Ureter (tissue), 1 donor: ENCODE measurements at places on chromosomes 16 and 17. TPM values are rescaled to one million over a fixed set of nuclear protein-coding genes. Genes with fewer than 3 reads are reported as not detected.

Gene NPB
- total RNA-seq, result 0.29 TPM

Gene FAM171A2
- total RNA-seq, result 0.78 TPM

- DNase-seq, result no peak
Measured at GRCh38 chr16:89822188-89823086, 5.8 kb upstream of the SPIRE2 start.

Gene KRT27
- total RNA-seq, result 2.0 TPM

Gene GLP2R
- 0.10 TPM for total RNA-seq

DNA sequence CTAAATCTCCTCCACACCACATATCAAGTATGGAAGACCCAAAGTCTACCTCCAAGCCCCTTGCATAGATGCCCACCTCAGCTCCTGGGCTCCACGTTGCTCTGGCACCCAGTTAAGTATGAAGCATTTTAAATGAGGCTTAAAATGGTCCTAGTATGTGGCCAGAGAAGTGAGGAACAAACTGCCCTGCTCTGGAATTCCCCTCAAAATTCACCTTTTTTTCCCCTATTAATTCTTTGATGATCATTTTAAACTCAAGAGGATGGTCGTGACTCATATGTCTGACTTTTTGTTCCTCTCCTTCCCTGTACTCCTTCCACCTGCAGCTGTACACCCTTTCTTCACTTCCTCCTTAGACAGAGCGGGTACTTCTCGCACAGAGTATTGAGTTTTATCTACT is 234.5 kb upstream of the MYOCD start:
- DNase-seq, result no peak

DNA sequence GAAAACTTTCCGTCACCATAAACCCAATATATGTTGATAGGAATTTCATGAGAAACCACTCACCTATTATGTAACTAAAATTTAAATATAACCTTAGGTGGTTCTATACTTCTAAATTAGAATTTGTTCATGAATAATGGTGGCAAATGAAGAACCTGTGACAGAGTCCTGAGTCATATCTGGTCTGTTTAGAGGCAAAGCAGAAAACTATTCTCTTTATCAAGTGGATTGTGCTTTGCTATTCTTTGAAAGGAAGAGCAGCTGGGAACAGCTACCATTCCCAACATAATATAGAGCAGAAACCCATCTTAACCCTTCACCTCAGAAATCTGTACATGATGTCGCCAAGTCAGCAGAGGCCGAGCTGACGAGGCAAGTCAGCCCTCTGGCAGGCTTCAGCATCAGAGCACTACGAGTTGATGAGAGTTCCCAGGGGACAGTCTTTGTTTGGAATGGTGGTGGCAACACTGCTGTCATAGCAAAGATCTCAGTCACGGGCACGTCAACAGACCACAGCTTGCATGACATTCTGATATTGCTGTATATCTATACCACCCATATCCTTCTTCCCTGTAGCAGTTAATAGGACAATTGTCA is 631.9 kb upstream of the CA10 start:
- DNase-seq, result no peak

DNA sequence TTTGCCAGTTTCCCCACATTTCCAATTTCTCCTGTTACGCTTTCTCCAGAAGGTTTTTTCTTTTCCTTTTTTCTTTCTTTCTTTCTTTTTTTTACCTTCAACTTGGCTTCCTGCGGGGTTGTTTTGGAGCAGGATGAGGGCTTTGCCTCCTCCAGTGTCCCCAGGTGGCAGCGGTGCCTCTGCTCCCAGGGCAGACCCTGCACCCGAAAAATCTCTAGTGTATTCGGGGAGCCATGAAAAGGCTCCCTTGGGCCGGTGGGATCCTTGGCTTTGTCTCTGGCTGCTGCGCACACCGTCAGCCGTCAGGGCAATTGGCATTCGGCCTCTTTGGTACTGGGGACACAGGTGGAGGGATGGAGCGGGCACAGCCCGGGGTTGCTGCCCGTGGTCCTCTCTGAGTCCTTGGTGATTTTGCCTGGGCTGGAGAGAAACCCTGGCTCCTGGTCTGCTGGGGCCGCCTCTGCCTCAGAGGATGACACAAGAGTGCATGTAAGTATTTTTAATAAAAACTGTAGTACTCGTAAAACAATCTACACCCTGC is 846 bp downstream of the ITGB3 start:
- no peak for DNase-seq

DNA sequence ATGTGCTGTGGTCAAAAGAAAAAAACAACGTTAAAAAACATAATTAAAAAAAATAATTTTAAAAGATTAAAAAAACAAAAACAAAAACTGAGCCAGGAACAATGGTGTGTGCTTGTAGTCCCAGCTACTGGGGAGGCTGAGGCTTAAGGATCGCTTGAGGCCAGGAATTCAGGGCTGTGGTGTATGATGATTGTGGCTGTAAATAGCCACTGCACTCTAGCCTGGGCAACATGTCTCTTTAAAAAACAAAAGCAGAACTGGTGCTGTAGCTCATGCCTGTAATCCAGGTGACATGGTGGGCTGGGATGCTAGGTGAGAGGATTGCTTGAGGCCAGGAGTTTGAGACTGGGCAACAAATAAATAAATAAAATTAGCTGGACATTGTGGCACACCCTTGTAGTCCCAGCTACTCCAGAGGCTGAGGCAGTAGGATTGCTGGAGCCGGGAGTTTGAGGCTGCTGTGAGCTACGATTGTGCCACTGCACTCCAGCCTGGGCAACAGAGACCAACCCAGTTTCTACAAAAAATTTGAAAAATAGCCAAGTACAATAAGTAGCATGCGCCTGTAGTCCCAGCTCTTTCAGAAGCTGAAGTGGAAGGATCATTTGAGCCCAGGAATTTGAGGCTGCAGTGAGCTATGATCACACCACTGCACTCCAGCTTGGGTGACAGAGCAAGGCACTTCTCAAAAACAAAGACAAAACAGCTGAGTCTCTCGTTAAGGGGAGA is 43.6 kb downstream of the NFATC3 start:
- no peak for DNase-seq

DNA sequence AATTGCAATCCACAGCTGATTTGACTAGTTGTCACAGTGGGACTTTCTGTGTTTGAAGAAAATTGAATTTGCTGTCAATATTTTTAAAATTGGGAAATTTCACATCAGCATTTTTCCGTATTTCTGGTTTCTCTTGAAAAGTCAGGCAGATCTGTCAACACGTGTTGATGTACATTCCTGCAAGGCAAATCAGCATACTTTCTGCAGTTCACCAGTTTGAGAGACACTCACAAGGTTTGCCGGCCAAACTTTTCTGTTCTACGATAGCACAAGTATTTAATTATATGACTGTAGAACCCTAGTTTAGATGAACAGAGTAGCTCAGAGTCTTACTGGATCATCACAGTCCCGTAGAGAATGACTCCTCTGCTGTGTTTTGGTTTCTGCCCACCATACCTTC is 102.0 kb downstream of the ADAMTS18 start:
- no peak for DNase-seq

DNA sequence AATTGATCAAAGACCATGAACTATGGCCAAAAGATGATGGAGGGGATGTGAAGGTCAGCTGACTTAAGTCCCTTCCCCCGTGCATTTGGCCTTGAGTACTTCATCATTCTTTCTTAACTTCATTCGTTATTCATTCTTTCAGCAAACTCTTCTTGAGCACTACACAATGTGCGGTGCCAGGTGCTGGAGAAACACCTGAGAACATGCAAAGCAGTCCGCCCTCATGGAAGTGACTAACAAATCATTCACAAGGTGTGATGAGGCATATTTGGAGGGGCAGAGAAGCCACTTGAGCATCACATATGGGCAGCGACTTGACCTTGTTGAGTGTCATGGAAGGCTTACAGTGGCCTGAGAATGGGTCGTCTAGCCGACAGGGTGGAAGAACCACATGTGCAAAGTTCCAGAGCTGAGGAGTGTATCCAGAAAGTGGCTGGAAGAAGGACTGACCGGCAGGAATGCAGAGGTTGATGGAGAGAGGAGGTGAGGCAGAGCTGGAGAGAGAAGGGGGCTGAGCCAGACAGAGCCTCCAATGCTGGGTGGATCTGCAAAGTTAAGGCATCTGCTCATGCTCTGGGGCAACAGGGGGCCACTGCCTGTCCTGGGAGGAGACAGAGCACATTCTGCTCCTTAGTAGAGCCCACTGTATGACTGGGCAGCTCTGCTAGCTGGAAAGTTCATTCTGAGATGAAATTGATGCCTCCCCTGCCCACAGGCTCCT is 25.1 kb upstream of the EIF1 start:
- no peak for DNase-seq

GRCh38 chr17:1275962-1276736 is 3.3 kb upstream of the TRARG1 start:
- DNase-seq, result peak; percentile 62

Gene PRSS22
- total RNA-seq, result 41.2 TPM

- no peak for DNase-seq
Measured at GRCh38 chr17:21228845-21229244, 14.9 kb upstream of the TMEM11 start.

DNA sequence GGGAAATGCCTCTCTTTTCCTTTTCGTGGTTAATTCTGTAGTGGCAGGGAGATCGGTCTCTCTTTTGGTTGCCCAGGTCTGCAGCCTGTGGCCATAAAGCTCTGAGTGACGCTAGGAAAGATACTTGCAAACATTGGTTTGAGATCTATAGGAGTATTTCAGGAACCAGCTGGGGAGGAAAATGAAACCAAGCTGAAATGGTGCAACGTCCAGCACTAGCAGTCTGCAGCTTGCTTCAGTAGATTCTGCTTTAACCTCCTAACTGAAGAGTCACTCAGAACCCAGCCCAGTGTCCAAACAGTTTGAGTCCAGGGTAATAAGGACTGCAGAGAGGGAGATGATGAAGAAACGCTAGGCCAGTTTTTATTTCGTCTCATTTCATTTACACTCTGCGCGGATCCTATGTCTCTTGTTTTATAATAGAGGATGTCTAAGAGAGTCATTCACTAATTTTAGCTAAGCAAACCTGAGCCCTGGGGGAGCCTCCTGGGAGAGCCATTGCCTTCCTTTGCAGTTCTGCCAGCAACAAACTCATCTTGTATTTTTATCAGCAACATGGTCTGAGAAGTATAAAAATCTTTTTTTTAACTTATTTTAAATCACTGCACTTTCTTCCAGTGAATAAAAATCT is 12.0 kb downstream of the SP2 start:
- no peak for DNase-seq

GRCh38 chr17:43576563-43577229 is 30.6 kb upstream of the ETV4 start:
- peak; percentile 59 for DNase-seq

DNA sequence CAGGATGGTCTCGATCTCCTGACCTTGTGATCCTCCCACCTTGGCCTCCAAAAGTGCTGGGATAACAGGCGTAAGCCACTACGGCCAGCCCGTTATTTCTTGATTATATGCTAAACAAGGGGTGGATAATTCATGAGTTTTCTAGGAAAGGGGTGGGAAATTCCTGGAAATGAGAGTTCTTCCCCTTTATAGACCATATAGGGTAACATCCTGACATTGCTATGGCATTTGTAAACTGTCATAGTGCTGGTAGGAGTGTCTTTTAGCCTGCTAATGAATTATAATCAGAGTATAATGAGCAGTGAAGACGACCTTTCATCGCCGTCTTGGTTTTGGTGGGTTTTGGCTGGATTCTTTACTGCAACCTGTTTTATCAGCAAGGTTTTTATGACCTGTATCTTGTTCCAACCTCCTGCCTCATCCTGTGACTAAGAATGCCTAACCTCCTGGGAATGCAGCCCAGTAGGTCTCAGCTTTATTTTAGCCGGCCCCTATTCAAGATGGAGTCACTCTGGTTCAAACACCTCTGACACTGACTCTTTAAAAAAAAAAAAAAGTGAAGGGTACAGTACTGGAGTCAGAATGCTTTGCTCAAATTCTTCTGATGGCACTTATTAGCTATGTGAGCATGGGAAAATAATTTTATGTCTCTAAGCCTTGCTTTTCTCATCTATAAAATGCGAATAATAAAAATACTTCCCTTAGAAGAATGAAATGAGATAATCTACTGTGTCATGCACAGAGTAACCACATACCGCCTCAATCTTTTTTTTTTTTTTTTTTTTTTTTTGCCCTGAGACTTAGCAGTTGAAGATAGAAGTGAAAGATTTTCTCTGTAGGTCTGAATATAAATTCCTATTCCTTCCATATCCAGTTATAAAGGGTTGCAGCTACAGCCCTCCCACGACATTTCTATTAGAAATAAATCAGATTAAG is 5.1 kb upstream of the CALCOCO2 start:
- no peak for DNase-seq

DNA sequence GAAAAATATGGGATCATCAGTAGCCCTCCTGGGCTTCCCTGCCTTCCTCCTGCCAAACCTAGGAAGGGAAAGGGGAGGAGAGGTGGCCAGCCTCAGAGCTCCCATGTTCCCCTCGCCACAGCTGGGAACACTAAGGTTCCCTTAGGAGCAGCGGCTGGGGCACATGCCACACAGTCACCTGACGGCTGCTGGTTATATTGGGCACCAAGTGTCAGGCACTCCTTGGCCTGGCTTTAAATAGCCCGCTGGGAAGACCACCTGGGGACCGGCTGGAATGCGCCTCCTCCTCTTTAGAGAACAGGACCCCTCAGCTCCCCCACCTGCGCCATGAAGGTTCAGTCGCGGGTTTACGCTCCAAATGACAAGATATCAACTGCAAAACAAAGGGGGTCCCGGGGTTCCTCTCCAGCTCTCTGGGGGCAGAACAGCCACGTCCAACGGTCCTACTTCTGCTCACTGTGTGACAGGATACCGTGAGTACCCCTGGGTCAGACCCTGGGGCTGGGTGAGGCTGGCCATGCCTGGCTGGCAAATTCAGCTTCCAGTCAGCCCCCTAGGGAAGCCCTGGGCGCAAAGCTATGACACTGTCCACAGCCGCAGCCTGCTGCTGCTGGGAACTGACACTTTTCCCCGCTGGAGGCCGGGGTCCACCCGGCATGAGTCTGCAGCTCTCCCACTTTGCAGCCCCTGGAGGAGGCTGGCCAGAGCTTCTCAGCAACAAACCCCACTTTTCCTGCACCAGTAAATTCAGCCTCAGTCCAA is 3.3 kb downstream of the SMIM5 start:
- DNase-seq, result no peak

Gene FTO
- 116 TPM for total RNA-seq

GRCh38 chr17:8555062-8555461 is 75.5 kb downstream of the MYH10 start:
- no peak for DNase-seq

Gene WNT9B
- 1.1 TPM for total RNA-seq

GRCh38 chr17:32654324-32654723 is 167.5 kb downstream of the CDK5R1 start:
- DNase-seq, result no peak

Gene ELMO3
- 23.5 TPM for total RNA-seq

Gene KRTAP17-1
- total RNA-seq, result not detected

DNA sequence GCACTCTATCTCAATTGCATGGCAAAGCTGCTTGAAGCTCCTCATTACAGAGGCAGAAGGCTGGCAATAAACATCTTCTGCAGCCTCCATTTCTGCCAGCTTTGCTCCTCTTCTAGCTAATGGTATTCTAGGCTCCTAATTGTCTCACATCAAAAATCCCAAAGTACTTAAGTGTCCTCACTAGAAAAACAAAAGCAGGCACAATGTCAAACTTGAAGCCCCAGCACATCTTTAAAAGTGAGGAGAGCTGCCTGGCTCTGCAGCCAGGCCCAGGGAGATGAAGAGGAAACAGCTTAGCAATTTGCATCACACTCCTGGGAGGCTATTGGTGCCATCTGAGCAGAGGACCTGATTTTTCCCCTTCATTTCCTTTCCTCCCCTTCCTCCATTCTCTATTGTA is 197.1 kb downstream of the KCNJ2 start:
- no peak for DNase-seq

Gene RPL19
- 2,156 TPM for total RNA-seq
